ENCODE measurements at places on chromosomes 12 and 14.

- DNase-seq = no peak
These were observed 123.5 kb upstream of the CAND1 start for GRCh38 chr12:67145692-67146091.

GRCh38 chr12:98572010-98572409 is 21.5 kb upstream of the SLC25A3 start:
- no peak for DNase-seq

DNA sequence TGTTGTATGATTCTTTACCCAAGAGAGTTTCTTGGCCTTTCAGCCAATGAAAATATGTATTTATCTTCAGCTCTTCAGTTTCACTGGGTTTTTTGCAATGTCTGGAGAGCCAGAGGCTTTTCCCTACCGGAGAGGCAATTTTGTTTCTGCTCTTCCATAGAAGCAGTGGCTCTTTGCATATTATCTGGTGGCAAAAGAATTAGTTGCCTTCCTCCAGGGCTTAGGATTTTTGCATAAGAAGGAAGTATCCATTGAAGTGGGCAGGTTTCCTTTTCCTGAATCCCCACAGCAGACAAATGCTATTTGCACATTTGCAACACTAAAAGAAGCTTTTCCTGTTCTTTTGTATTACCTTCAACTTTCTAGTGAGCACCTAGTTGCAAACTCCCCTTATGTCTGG is 75.2 kb downstream of the NTS start:
- no peak for DNase-seq

- no peak for DNase-seq
These were observed 71.1 kb upstream of the RASSF8 start for GRCh38 chr12:25887367-25887766.
